Thymus (tissue), 14 donors: ENCODE measurements at places on chromosomes 6 and 20.

DNA sequence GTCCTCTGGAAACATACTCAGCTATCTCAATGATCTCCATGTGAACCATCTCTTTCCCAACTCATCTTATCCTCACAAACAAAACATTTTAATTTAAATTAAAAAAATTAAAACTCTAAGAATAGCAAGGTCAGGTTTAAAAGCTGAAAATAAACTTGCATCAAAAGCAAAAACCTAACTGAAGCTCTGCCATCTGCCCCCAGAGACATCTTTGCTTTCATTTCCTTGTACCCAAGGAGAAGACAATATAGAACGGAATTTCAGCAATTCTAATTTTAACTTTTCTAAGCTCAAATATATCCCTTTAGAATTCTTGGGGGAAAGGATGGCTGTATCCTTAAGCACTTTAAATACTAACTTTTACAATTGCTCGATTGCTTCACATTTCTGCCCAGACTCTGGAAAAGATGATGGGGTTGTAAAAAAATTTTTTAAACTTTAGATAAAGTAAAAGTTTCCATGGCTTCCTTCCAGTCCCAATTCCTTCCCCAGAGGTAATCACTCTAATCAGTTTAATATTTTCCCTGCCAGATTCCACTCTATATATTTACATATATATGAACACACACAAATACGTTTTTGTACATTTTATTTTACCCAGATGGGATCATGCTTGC, 69.2 kb upstream of the SMIM29 start:
- no peaks in the 10 kb centered on the region for H3K27me3 ChIP-seq
- no peak for DNase-seq
- no peak overlapping the region for H3K27ac ChIP-seq
- no peak overlapping the region for H3K4me3 ChIP-seq
- H3K4me1 ChIP-seq, result peaks cover 25% of the 10 kb centered on the region

- H3K4me1 ChIP-seq, result no peaks in the 10 kb centered on the region
- no peak for DNase-seq
- H3K27me3 ChIP-seq, result no peaks in the 10 kb centered on the region
- H3K27ac ChIP-seq, result no peak overlapping the region
- no peak overlapping the region for H3K4me3 ChIP-seq
- no peaks in the 10 kb centered on the region for H3K36me3 ChIP-seq
These were observed 246.9 kb upstream of the PRDM1 start for GRCh38 chr6:105839266-105839665.

GRCh38 chr6:10733863-10734262, 11.0 kb downstream of the TMEM14C start:
- peaks cover 9% of the 10 kb centered on the region for H3K36me3 ChIP-seq
- H3K4me1 ChIP-seq, result peaks cover 5% of the 10 kb centered on the region
- no peak for DNase-seq

GRCh38 chr6:115271434-115271833, 789.3 kb downstream of the FRK start:
- H3K4me3 ChIP-seq, result no peak overlapping the region
- H3K4me1 ChIP-seq, result no peaks in the 10 kb centered on the region
- no peak for DNase-seq
- H3K36me3 ChIP-seq, result no peaks in the 10 kb centered on the region
